ENCODE measurements at places on chromosomes 1 and 21.

DNA sequence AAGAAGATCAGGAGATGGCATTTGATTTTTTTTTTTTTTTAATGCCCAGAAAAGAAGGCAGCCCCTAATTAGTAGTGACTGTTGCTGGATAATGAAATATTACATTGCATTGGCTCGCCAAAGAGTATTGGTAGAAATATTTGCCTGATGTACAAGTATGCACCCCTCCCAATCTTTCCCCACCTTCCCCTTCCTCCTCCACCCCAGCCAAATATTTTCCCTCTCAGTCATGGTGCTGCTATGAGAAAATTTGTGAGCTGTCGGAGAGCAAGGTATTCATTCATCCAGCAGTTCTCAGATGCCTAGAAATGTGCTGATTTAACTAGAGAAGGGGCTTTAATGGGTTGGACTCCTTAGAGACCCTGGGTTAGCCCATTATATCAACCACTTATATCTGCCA is 50.5 kb upstream of the IKBKE start:
- DNase-seq = peak; percentile 44

- DNase-seq = no peak
Observed at GRCh38 chr1:226496453-226497015, 52.0 kb upstream of the STUM start.

GRCh38 chr21:26055010-26055409 is 115.6 kb downstream of the APP start:
- no peak for DNase-seq

DNA sequence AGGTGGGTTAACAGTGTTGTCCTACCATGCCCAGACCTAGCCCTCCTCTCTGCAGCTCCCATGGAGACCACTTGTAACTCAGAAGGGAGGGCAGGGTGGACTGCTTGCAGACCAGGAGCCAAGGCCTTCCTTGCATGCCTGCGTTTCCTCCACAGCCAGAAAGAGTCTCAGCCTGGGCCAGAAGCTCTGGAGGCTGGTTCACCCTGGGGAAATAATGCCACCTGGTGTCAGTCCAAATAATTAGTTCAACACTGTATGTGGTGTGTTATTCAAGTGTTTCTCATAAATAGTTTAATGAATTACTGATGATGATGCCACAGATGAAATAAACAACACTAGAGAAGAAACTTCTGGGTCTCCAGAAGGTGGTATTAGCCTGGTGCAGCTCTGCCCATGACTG is 16.9 kb upstream of the VANGL1 start:
- no peak for DNase-seq

DNA sequence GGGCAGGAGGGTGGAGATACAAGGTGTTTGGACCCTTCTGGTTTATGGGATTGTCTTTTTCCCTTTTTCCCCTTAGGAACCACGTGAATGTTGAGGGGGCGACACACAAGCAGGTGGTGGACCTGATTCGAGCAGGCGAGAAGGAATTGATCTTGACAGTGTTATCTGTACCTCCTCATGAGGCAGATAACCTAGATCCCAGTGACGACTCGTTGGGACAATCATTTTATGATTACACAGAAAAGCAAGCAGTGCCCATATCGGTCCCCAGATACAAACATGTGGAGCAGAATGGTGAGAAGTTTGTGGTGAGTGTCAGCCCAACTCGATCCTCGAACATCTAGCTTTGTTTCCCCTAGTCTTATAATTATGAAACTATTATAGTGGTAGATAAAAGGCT is 27.0 kb downstream of the SNX27 start:
- no peak for DNase-seq
